ENCODE measurements at places on chromosomes 11 and 22.

DNA sequence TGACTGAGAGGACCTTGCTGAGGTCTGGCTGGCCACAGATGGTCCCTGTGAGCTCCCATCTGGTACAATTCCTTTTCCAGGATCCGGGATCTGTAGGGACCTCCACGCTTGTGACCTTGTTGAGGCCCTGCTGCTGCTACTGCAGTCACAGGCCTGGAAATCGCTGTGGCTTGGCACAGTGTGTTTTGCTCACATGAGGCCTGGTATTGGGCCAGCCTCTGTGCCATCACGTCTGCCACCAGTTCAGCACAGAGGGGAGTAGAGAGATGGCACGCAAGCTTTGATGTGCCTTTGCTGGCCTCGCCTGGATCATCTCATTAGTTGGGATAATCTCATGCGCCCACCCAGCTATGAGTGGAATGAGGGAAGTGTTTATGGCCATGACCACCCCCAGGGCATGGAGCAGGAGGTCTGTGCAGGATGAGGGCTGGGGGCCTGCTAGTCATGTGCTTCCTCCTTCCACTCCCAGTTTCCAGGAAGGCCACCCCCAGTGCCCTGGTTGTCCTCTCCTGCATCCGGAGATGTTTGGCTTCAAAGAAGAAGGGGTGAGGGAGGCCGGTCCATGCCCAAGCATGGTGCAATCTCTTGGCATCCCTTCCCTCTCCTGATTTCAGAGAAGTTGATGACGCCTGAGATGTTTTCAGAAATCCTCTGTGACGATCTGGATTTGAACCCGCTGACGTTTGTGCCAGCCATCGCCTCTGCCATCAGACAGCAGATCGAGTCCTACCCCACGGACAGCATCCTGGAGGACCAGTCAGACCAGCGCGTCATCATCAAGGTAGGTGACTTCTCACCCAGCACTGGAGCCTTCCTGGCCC lies 22.4 kb downstream of the DERL3 start:
- no peak for DNase-seq

- no peak for DNase-seq
These were observed 65.7 kb upstream of the NAV2 start for GRCh38 chr11:19646921-19647320.

DNA sequence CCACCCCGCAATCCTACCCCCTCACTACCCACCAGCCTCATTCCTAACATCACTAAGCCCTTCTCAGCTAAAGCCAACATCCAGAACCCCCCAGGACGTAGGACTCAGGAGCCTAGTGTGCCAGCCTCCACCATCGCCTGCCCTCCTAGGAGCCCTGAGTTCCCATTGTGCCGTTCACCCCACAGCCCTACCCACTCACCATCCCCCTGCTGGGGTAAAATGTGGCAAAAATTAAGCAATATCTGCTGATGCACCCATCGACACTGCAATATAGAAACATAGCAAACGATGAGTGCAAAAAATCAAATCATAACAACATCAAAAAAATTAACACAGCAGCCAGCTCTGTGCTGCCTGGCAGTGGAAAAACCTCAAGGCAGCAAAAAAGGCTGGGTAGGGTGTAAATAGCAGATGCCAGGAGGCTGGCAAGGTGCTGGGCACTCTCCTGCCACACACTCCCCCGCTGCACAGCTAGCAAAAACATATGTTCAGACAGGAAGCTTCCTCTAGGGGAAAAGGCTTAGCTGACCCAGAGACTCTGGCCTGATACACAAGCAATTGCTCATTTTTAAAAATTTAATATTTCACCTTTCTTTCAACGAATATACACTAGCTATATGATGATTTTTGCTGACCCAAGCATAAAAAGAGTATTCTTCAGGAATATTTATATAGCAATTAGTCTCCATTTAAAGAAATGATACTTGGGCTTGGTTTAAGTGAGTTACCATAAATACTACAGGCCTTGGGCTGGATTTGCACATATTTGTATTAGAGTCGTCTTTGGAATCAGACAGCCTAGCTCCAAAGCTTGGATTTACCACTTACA lies 33.8 kb downstream of the PRDM10 start:
- DNase-seq: no peak

GRCh38 chr11:47035108-47035507 lies 98.5 kb downstream of the CSTPP1 start:
- DNase-seq: no peak

DNA sequence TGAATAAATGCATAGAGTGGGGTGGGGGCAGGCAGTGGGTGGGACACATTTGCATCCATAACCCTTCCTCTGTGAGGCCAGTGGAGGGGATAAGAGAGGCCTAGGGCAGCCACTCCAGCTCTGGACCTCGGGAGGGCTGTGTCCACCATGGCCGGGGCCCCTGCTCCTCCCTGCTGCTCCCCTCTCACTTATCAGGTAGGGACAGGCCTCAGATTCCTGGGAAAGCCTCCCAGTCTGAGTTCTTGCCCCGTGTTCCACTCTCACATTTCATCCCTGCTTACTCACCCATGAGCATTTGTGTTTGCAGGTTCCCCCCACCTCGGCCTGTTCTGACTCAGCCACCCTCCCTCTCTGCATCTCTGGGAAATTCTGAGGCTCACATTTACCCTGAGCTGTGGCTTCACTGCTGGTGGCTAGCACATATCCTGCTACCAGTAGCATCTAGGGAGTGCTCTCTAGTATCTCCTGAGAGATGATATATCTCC lies 128.7 kb upstream of the TOP3B start:
- DNase-seq: no peak

GRCh38 chr11:33543823-33544222 lies 156.8 kb downstream of the C11orf91 start:
- DNase-seq: no peak

DNA sequence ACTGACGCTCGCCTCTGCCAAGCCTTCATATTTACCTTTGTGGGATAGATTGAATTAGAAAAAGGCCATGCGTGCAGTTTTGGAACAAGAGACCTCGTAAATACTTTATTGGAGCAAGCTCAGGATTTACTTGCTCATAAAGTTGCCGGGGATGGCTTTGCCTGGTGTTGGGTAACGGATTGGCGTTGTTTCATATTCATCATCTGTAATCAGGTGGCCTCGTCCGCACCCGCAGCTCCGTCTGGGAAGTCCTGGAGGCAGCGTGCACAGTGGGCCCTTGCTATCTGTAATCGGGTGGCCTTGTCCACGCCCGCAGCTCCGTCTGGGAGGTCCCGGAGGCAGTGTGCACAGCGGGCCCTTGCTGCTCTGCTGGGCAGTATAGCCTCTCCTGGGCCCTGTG lies 1209.3 kb downstream of the BRD1 start:
- DNase-seq: peak; percentile 26

GRCh38 chr11:128582496-128583366 lies 4.6 kb downstream of the ETS1 start:
- DNase-seq: no peak

DNA sequence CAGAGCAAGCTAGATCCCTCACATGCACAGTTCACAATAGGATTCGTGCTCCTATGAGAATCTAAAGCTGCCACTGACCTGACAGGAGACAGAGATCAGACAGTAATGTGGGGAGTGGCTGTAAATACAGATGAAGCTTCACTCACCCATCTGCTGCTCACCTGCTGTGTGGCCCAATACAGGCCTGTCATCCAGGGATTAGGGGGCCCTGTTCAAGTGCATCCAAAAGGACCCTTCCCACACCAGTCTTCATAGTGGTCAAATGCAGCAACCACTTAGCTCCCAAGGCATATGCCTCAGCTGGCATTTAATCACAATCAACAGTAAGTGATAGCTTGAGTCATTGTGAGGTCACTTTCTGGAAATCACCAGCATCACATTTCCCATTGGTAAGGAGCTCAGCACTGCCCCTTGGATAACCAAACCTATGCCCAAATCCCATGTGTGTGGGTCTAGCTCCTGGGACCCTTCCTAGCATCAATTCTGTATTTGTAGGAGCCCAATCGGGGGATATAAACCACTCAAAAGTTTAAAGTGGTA lies 65.6 kb downstream of the OR4C45 start:
- no peak for DNase-seq

- DNase-seq: no peak
These were observed 829.3 kb downstream of the TBC1D22A start for GRCh38 chr22:47591709-47592108.

DNA sequence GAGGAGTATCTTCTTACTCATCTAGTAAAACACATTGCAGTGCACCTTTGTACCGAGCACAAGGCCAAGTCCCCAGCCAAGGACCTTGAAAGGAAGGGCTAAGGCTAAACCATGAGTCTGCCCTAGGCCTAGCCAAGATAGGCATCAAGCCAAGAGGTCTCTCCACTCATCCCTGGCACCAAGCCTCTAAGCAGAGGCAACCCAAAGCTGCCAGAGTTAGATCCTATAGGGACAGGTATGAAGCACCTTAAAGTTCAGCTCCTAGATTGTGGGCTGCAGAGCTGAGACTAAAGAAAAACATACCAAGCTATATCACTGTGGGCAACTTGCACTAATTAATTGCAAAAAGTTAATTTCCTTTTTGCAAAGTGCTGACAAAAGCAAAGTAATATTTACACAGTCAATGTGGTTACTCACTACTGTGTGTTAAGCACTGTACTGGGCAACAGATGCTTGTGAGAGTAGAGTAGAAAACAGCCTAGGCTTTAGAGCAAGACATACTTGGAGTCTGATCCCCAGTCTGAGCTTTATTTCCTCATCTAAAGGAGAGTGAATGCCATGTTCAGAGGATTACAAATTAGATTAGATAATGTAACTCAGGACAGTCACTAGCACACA lies 7.2 kb downstream of the COA4 start:
- DNase-seq: no peak

DNA sequence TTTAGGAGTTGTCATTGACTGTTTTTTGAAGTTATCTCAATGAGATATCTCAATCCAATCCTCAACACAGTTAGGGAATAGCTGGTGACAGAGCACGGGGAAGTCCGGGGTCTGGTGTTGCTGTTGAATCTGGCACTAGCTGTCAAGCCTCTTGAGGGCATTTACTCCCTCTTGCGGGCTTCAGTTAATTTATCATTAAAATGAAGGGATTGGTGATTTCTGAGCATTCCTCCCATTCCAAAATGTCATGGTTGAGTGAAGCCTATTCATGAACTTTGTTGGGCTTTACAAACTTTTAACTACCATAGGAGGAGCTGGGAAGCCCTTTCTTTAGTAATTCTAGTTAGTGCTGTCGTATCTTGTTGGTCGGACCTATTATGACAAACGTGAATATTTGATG lies 40.2 kb downstream of the UVRAG start:
- no peak for DNase-seq

- no peak for DNase-seq
These were observed 3.2 kb downstream of the ST14 start for GRCh38 chr11:130162733-130163132.

DNA sequence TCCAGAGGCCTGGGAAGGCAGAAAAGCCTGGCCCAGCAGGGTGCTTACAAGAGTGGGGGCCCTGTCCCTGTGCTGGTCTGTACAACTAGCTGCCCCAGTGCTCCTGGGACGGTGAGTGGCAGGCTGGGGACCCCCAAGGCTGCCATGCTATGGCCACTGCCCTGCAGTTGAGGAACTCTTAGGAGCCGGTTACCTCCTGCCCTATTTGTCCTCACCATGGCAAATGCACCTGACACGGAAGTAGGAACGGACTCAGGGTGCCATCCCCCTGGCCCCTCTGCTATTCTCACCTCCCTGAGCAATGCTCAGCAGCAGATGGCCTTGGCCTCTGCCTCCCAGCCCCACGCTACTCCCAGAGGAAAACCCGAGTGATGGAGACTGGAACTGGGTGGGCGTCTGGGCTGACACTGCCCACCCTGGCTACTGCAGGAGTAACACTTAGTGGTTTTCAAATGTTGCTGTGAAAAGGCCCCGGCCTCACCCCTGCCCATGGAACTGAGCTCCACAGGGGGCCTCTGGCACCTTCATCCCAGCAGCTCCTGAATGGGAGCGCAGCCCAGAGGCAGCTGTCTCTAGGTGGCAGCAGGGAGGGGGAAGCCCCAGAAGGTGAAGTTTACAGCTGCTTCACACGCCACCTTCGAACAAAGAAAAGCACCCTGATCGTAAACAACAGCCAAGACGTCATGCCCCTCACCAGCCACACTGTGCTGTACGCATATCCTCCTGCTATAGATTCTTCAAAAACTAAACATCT lies 105.3 kb downstream of the CTTN start:
- DNase-seq: no peak

- no peak for DNase-seq
These were observed 4.9 kb downstream of the PPP1CA start for GRCh38 chr11:67396587-67397389.

DNA sequence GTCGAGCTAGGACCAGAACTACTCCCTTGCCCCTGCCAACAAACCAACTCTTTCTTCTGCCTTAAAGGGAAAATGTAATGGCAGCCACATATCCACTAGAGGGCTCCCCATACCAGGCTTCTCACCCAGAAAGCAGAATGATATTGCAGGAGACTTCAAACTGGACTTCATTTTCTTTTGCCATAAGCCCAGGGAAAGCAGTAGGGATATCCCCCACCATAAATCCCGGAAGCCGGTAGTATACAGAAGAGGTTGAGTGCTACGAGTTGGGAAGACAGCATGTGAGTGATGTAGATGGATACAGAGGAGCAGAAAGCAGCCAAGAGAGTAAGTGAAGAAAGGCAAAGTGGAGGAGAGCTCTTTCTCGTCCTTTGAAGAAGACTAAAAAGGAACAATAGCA lies 12.1 kb downstream of the PLAAT5 start:
- DNase-seq: peak; percentile 43

DNA sequence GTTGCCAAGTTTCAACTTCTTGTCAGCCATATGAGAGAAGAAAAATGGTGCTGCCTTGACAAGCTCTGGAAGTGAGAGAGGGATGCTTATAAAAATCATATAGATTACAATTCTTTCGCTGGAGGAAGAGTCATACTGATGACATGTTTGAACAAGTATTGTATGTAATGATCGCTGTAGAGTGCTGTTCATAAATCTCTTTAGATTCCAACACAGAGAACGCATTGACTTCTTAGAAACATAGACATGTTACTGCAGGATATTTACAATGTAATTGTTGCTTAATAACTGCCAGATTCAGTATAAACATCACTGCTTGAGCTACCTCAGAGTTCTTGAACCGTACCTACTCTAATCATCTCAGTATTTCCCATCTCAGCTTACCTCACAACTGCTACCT lies 571.6 kb downstream of the LUZP2 start:
- DNase-seq: no peak

- DNase-seq: no peak
These were observed 5.8 kb downstream of the CYB5R2 start for GRCh38 chr11:7667460-7667859.

- DNase-seq: no peak
These were observed 68.6 kb downstream of the LRP5 start for GRCh38 chr11:68380786-68381622.

GRCh38 chr11:17840101-17840548 lies 105.5 kb downstream of the KCNC1 start:
- no peak for DNase-seq

GRCh38 chr11:103959279-103959942 lies 77.0 kb upstream of the DDI1 start:
- no peak for DNase-seq

DNA sequence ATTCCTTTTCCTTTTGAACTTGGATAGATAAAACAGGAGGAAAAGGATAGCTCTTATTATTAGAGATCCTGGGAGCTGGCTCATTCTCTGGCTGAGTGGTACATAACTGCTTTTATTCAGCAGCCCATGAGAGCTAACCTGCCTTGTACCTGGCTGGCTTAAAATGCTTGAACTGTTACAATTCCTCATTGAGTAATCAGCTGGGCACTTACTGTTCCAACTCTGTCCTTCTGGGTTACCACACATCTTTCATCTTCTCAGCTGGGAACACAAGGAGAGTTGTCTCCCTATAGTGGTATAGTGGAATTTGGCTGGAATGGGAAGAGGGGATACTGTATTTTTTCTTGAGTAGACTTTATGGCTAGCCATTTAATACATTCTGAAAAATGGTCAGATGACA lies 39.8 kb upstream of the SPTBN2 start:
- no peak for DNase-seq

- no peak for DNase-seq
These were observed 6.3 kb downstream of the CABP7 start for GRCh38 chr22:29726106-29726505.
